Fibroblast of villous mesenchyme (primary cell): ENCODE measurements at places on chromosomes 3 and 15. TPM values are rescaled to one million over a fixed set of nuclear protein-coding genes. Genes with fewer than 3 reads are reported as not detected.

DNA sequence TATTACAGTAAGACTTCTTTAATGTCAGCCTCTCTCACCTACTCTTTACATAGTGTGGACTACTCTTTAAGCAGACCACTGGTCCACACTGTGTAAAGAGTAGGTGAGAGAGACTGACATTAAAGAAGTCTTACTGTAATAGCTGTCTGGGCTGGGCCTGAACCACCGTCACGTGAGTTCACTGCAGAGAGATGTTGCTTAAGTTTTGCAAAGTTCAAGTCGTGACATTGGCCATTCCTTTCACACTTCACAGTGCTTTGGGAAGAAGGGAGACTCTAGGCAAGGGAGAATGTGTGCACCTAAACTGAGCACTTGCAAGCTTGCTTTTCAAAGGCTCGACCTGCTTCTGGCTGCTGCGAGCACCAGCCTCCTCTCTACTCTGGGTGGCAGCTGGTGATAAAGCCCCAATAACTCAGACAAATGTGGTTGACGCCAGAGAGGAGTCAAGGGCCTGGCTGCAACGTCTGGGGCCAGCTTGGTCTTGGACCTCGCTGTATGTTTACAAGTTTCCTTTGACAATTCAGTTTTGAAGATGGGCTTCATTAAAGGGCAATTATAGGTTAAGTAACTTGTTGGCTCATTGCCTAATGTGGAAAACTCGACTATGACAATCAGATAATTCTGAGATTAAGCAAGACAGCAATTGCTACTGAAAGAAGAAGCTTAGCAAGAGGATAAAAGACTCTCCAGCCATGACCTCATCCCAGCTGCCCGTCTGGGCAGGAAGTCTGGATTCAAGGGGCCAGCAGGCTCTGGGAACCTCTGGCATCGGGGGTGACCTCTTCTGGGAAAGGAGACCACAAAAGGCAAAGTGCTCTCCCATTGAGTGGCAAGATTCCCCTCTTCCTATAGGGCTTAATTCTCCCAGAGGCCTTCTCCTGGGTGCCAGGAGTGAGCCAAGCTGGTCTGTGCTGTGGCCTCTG lies 242.1 kb upstream of the TLE3 start:
- peak; percentile 91 for DNase-seq

GRCh38 chr3:12158387-12159226 lies at the start of gene TIMP4:
TIMP4 (minus strand) TSS chr3:12158912; CDS start chr3:12158840, 72 bp downstream.
- peak; percentile 66 for DNase-seq

GRCh38 chr3:125460233-125460632 lies 59.8 kb downstream of the SNX4 start:
- DNase-seq = no peak

DNA sequence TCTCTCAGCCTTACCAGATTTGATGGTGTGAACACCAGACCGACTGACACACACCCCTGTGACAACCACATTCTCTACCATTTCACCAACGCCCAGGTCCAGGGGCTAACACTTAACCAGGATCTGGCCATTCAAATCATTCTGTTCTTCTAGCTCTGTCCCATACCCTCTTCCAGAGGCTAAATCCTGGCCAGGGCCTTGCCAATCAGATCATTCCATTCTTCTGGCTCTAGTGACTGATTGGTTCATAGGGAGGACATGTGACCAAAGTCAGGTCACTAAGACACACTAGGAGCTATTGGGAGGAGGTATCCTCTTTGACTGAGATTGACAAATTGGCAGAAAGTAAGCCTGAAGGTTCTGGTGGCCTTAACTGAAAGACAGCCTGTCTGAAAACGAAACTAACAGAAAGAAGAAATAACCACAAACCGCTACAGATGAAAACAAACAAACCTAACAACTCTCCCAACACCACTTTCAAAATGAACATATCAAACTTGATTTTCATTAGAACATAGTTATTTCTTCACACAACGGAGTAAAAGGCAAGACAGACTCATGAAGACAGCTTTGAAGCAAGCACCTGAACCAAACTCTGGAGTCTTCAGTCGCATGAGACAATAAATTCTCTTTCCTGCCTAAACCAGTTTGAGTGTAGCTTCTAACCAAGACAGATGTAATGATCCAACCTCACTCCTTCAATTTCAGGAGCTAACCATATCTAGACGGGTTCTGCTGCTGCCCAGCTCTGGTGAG lies 68.5 kb downstream of the TRANK1 start:
- no peak for DNase-seq

DNA sequence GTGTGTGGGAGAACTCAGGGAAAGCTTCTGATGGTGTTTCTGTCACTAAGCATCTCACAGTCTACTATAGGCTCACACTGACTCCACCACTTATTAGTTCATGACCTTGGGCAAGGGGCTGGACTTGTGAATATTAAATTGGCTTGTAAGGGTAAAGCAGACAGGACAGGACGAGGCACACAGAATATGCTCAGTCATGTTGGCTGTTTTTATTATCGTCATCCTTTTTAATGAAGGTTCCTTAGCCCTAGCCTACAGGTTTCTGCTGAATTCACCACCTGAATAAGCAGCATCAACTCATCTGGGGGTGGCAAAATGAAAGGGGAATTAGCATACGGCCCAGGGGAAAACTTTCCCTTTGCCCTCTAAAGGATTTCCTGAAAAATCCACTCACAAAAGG lies 39.6 kb upstream of the LIPC start:
- no peak for DNase-seq

DNA sequence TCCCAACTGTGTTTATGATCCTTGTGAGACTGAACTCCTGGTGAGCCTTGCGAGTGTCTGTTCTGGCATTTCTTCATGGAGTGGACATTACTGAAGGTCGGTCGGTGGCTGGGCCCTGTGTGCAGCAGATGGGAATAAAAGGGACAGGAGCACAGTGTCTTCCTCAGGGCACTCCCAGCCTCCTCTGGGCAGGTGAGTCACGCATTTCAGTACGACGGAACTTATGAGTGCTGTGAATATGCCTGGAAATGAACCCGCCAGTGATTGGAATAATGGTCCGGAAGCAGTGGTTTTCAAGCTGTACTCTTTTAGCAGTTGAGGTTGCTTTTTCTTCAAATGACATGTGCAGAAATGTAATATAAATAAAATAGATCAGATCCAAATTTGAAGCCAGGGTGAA lies 55.1 kb downstream of the LARS2 start:
- DNase-seq = peak; percentile 52

DNA sequence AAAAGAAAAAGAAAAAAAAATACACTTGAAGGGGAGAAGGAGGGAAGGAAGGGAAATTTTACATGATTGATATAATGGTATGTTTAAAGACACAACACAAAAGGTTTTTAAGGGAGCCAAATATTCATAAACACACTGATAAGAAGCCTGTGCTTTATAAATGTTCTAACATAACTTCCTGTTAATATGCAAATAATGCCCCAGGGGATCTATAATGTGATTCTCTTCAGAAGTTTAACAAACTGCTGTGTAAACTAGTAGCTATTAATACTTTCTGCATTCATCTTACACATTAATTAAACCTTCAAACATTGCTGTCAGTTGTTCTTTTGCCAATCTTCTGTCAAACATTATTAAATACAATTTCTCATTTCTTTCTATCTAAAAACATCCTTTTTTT lies 231.6 kb downstream of the TJP1 start:
- no peak for DNase-seq

- peak; percentile 47 for DNase-seq
Observed at GRCh38 chr3:100402256-100402655, 917 bp downstream of the LNP1 start.

GRCh38 chr15:65790694-65791334 lies 1.3 kb downstream of the DENND4A start:
- peak; percentile 51 for DNase-seq

- peak; percentile 89 for DNase-seq
Observed at GRCh38 chr3:9916734-9917680, at the start of gene IL17RC. IL17RC (plus strand) TSS chr3:9917098; CDS start chr3:9917316, 218 bp downstream.

DNA sequence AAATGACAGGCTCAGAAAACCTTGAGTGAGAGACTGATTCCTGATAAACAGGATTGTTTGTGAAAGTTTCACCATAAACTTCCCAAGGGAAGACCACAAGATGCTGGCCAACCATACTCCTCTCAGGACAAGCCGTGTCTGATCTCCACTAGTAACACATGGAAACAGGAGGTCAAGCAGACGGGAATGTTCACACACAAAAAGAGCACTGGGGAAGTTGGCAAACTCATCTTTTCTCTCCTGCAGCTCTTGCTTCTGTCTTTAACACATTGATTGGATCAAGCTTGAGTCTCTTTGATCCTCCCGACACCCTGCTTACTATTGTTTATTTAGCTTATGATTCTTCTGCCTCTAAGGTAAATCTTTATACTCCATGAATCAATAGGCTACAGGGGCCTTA lies 713.5 kb downstream of the PDCD6IP start:
- DNase-seq = no peak

CCR2 gene
- total RNA-seq = not detected in 2 replicates

STXBP5L gene
- under 0.01 TPM in 1 of 2 replicates, not detected in the other for total RNA-seq

ADAMTSL3 gene
- under 0.01 TPM in 2 replicates for total RNA-seq

COLQ gene
- total RNA-seq = 0.43 and 0.64 TPM in 2 replicates
